Esophagus squamous epithelium (tissue), 5 donors: ENCODE measurements at places on chromosomes 2 and 18.

- no peak for DNase-seq
Measured at GRCh38 chr18:52190631-52191030, 149.4 kb upstream of the DCC start.

- DNase-seq = no peak
Measured at GRCh38 chr2:239179851-239180371, 220.9 kb downstream of the HDAC4 start.

- DNase-seq = no peak
Measured at GRCh38 chr2:38260972-38261371, 116.1 kb downstream of the ATL2 start.

GRCh38 chr2:103419506-103419905 lies 657.7 kb downstream of the TMEM182 start:
- DNase-seq = no peak

GRCh38 chr2:179442206-179442605 lies 177.6 kb upstream of the SESTD1 start:
- no peak for DNase-seq

- no peak for DNase-seq
Measured at GRCh38 chr2:159558479-159558878, 57.9 kb downstream of the BAZ2B start.

DNA sequence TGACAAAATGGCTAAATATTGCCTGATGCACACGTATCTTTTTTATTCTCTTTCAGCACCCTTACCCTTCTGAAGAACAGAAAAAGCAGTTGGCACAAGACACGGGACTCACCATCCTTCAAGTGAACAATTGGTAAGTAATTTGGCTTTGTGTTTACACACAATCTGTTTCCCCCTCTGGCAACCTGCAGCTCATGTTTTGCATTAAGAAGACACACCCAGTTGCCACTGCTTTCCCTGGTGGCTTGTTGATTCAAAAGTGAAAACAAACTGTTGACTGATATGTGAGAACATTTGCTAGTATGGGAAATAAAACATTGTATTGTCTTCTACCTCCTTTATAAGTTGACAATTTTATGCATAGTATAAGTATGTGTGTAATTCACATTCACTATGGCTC lies 113.0 kb downstream of the MEIS1 start:
- DNase-seq = no peak

GRCh38 chr2:15764683-15765011 lies 173.0 kb downstream of the DDX1 start:
- DNase-seq = no peak

DNA sequence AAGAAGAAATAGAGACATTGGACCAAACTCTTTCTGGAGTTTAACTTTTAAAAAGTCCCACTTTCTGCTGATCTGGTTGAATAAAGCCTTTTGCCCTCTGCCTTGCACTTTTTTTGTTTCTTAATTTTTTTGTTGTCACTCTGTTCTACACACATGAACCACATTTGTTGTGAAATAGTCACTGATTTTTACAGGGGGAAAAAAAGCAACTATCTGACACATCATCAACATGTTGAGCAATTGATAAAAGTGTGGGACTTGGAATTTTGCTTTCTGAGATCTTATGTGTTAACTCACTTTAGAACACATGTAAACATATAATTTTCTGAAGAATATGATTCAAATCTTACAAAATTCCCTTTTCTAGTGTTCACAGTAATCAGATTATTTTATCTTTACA lies 414.8 kb upstream of the FIGN start:
- DNase-seq = no peak

- DNase-seq = no peak
Measured at GRCh38 chr2:196849895-196850294, 40.7 kb upstream of the C2orf66 start.

- no peak for DNase-seq
Measured at GRCh38 chr18:55106906-55107305, 147.6 kb upstream of the CCDC68 start.

DNA sequence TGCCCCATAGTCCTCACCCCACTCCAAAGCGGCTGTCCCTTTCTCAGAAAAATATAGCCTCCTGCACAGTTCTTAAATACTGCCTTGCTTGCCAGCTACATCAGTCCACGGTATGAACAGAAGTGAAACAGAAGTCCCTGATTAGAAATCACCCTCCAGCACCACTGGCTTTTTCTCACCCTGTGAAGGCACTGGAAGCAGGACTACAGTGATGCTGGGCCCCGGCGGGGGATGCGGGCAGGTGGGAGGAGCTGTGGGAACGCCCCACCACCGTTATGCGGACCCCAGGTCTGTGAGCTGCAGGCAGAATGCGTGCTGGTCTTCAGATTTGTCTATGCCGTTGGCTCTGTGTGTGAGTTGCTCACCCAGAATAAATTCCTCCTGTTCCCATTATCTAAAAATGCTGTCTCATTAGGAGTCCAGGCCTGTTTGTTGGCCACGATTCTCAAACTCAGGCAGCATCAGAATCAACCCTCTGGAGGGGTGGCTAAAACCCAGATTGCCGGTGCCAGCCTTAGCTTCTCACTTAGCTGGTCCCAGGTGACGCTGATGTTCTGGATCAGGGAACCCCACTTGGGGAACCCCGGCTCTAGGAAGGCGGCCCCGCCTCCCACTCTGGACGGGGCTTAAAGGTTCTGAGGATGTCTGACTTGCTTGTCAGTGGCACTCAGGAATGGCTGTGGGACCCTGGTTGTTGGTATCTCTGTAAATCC lies 224.8 kb upstream of the PXDN start:
- no peak for DNase-seq

- no peak for DNase-seq
Measured at GRCh38 chr18:57426187-57426586, 9.0 kb upstream of the ONECUT2 start.

GRCh38 chr2:214995926-214996670 lies 142.3 kb downstream of the ABCA12 start:
- no peak for DNase-seq

GRCh38 chr2:70534183-70534836 lies 19.3 kb downstream of the TGFA start:
- no peak for DNase-seq

DNA sequence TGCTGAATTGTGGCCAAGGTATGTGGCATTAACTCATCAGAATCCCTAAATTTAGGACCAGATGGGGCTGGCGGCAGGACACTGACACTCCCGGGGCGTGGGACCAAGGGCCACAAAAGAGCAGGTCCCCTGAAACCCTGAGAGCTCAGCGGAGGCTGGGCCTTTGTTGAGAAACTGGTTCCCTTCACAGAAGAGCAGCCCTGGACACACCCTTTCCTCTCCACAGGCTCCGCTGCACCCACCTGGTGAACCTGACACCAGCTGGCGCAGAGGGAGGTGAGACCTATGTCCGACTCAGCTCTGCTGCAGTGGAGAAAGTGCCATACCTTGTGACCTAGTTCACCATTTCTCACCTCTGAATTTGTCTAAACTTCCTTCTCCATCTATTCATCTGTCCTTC lies 119.5 kb downstream of the RTP5 start:
- no peak for DNase-seq

DNA sequence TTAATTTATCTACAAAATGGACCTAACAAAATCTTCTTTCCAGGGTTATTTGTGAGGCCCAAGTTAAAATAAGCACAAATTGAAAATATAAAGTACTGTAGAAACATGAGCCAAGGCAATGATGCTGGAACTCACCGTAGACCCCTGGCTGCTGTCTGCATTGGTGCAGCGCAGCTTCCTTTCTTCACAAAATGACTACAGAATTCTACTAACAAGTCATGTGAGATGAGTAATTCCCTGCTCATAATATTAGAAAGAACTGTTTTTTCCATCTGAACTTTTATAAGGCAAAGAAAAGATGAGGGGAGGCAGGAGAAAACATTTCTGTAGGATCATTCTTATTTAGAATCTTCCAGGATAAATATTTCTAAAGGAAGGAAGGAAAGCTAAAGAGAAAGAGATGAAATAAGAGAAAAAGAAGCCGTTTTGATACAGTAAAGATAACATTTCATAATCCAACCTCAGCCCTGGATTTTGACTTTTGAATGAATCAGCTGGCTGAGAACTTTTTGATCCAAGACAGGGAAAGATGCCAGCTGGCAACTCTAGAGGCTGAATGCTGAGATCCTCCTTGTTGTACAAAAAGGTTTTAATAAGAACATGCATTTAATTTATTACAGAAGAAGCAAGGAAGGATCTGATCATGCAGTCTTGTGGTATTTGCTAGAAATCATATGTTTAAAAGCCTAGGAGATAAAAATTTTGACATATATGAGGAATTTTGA lies 183.9 kb upstream of the KLHL14 start:
- no peak for DNase-seq

GRCh38 chr18:10170375-10170774 lies 256.6 kb downstream of the VAPA start:
- no peak for DNase-seq

DNA sequence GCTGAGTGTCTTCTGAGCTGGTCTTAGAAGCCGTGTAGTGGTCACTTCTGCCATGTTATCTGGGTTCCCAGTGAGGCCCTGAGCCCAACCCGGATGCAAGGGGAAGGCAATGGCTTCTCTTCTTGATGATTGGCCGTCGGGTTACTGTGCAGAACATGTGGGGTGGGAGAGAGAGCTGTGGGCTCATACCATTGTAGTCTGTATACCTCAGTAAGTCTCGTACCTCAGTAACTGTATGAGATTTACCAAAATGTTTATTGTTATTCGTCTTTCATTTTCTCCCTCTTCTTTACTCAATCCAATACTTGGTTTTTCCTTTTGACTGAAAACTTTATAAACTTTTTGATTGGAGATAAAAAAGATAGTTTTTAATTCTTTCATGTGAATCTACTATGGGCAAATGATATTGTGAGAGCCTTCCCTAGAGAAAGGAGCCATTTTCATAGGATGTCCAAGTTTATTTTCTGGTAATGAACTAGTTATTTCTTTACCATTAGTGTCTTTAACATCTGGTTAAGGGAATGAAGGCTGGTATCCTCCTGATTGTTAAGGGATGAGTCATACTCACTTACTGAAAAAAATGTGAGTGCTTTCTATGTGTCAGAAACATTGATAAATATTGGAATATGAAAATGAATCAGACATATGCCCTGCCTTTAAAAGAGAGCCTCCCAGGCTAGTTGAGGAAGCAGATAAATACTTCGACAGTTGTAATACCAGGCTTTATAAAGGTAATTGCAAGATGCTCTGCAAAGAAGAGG lies 129.9 kb downstream of the PRPF40A start:
- no peak for DNase-seq

DNA sequence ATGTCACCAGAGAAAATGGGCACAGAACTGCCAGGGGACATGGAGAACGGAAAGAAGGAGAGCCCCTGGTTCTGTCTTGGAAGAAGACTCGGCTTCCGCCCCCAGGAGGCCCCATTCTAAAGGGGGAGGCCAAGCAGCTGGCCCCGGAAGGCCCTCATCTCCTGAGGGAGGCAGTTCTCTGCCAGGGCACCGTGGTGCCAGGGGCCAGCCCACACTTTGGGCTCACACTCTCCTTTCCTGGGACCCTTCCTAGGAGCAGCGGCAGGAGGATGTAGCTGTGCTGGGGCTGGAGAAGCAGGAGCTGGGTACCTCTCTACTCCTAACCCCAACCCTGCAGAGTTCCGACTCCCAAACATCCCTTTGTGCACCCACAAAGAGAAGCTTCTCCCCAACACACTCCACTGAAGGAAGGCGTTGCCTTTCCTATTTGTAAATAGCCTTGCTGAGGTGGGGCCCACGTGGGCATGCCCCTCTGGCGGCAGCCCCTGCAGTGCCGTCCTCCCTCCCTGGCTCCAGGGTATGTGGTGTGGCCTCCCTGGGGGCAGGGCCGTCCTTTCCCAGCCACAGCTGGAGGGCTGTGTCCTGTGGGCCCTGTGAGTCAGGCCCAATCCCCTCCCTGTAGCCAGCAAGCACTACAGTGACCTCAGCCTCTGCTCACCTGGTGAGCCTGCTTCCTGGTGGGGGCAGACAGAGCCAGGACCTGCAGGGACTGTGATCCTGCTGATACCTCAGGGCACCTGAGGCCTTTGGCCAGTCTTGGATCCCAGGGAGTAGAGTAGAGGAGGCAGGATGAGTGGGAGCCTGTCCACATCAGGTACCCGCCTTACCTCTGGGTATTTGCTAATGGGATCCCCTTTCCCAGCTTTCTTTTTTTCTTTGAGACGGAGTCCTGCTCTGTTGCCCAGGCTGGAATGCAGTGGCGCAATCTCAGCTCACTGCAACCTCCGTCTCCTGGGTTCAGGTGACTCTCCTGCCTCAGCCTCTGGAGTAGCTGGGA lies 26.6 kb downstream of the ZFP36L2 start:
- DNase-seq = no peak

DNA sequence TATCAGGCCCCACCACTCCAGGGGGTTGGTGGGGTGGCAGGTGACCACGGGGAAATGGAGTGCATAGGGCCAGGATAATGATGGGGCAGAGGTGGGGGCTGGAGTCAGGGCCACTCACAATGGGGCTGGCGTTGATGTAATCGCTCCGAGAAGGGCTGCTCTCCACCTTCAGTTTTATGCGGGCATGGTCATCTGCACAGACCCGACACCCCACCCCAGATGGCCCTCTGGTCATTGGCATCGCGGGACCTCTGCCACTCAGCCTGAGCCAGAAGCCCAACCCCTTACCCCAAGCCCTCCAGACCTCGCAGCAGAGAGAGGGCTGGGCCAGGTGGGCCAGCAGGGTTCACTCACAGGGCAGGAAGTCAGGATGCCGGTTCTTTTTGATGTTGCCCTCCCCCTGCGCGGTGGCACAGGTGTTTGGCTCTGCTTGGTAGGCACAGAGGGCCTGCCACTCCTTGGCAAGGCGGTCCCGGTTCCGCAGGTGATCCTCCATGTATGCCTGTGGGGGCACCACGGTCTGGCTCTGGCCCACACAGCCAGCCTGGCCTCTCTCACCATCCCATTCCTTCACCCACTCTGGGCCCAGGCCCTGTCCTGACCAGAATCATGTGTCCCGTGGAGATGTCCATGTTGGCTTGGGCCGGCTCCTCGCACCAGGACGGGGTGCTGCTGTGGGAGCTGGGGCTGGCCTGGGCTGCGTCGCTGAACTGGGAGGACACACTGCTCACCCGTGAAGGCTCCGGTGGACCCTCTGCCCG lies 12.4 kb downstream of the PTPRN start:
- DNase-seq = no peak

GRCh38 chr2:28415010-28415409 lies 22.4 kb downstream of the FOSL2 start:
- DNase-seq = no peak

DNA sequence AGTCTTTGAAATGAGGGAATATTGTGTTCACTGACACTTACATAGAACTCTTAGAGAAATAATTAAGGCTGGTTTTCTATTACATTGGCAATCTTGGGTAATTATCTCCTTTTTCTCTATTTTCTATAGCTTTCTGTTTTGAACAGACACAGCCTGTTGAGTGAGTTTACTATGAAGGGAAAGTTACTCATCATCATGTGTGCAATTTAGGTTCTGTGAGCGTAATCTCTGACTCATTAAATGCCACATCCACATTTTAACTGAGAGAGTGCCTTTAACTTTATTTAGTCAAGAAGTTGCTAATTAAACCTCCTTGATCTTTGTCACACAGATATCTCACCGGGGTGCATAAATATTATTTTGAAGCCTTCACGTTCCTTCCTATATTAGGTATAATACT lies 174.0 kb upstream of the SLC8A1 start:
- no peak for DNase-seq

DNA sequence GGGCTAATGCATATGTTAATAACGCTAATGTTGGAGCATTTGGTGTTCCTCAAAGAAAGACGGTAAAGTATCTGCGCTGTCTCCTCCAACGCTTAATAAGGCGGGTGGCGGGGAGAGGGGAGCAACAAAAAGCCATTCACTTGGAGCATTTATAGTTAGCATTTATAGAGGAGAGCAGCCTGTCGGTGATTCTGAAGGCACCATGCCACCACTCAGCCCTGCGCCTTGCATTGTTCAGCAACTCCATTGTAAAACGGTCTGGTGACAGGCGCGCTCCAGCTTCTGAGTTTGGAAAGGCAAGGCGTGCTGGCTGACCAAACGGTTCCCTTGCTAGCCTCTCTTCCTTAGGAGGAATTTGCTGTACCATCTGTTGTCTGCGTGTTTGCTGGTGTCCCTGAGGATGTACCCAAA lies 83.9 kb downstream of the LYPD1 start:
- no peak for DNase-seq
